Cardiac fibroblast (primary cell): ENCODE measurements at places on chromosomes 6 and 20.

- peak; percentile 50 for DNase-seq
These were observed 125.9 kb upstream of the ESR1 start for GRCh38 chr6:151681433-151682059.

- DNase-seq, result no peak
These were observed 28.3 kb downstream of the MEP1A start for GRCh38 chr6:46821458-46821881.

GRCh38 chr20:1442304-1442703, 24.3 kb downstream of the NSFL1C start:
- DNase-seq, result no peak

GRCh38 chr6:7282097-7282906, 30.7 kb downstream of the SSR1 start:
- no peak for DNase-seq

DNA sequence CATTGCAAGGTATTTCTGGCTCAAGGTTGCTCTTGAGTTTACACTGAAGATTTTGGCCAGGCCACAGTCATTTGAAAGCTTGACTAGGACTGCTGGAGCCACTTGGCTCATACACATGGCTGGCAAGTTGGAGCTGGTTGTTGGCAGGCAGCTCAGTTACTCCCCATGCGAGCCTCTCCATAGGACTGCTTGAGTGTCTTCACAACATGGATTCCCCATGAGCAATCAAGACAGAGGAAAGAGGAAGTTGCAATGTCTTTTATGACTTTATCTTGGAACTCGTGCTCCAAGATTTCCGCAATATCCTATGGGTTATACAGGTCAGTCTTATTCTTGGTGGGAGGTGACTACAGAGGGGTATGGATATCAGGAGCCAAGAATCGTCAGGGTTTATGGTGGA, 1.4 kb upstream of the MANBAL start:
- DNase-seq, result peak; percentile 35

GRCh38 chr20:45997187-45997586, 11.5 kb upstream of the MMP9 start:
- no peak for DNase-seq

DNA sequence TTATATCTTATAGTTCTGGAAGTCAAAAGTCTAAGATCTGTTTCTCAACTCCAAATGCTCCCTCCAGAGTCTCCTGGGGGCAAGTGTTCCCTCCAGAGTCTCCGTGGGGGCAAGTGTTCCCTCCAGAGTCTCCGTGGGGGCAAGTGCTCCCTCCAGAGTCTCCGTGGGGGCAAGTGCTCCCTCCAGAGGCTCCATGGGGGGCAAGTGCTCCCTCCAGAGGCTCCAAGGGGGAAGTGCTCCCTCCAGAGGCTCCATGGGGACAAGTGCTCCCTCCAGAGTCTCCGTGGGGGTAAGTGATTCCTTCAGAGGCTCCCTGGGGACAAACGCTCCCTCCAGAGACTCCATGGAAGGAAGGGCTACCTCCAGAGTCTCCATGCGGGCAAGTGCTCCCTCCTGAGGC, 34.0 kb upstream of the THBS2 start:
- no peak for DNase-seq

DNA sequence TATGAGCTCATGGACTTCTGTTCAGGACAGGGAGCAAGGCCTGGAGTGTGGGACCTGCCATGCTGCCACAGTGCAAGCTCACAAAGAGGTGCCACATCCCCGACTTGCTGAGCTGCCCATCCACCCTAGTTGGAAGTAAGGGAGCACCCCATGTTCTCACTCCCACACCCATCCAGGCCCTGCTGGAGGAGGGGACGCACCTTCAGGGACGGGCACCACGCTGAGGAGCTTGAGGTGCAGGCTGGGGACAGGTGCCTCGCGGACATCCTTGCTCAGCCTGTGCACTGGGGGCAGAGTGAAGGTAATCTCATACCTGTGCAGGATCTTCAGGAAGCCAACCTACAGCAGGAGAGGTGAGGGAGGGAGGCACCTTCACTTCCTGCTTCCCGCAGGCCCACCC, 12.3 kb downstream of the ADISSP start:
- DNase-seq, result no peak

DNA sequence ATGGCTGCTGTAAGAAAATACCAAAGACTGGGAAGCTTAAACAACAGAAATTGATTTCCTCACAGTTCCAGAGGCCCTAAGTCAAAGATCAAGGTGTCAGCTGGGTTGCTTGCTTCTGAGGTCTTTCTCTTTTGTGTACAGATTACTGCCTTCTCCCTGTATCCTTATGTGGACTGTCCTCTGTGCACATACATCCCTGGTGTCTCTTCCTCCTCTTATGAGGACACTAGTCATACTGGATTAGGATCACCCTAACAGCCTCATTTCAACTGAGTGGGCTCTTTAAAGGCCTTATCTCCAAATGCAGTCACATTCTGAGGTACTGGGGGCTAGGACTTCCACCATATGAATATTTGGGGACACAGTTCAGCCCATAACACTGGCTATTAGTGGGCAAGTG, 130.0 kb upstream of the DTNBP1 start:
- DNase-seq, result no peak

GRCh38 chr20:13788167-13788834, 3.5 kb downstream of the NDUFAF5 start:
- peak; percentile 73 for DNase-seq

- peak; percentile 74 for DNase-seq
These were observed 776.4 kb upstream of the NRSN1 start for GRCh38 chr6:23349521-23350147.

DNA sequence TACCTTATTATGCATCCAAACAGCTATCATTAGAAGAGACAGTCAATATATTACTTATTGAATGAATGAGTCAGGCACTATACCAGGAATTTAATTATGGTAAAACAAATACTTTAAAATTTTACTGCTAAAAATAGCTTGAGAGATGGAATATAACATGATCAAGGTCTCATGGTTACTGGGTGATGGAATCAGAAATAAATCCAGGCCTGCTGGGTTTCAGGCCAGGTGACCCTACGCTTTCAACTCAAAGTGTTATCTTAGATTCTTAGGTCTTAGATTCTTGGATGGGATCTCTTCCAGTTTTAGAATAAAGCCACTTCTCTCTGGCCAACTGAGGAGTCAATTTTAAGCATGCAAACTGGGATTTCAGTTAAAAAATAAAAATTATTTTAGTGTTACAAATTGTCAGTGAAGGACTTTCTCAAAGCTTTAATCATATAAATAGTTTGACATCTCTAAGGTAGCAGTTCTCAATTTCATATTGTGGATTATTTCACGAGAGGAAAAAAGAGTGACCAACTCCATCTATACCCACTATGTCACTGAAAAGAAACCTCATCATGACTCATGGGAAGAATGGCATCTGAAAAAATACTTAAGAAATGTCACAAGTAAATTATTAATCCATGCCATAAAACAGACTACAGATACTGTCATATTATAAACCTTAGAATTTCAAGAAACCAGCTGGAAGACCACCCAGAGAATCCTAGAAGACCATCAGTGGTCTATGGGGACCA, 283.4 kb upstream of the RUNX2 start:
- DNase-seq, result no peak

GRCh38 chr6:6001443-6001842, 5.3 kb downstream of the NRN1 start:
- DNase-seq, result no peak

DNA sequence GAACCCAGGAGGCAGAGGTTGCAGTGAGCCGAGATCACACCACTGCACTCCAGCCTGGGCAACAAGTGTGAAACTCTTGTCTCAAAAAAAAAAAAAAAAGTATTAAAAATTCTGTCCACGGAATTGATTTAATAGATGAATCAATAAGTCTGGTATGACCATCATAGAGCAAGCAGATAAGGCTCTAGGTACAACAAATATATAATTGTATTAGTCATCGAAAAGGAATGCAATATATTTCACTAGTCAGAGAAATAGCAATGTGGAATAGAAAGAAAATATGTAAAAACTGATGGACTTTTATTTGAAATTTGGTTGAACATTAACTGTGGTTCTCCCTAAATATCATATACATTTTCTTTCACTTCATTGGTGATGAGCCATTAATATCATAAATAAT, 476.8 kb upstream of the AGPAT4 start:
- no peak for DNase-seq

DNA sequence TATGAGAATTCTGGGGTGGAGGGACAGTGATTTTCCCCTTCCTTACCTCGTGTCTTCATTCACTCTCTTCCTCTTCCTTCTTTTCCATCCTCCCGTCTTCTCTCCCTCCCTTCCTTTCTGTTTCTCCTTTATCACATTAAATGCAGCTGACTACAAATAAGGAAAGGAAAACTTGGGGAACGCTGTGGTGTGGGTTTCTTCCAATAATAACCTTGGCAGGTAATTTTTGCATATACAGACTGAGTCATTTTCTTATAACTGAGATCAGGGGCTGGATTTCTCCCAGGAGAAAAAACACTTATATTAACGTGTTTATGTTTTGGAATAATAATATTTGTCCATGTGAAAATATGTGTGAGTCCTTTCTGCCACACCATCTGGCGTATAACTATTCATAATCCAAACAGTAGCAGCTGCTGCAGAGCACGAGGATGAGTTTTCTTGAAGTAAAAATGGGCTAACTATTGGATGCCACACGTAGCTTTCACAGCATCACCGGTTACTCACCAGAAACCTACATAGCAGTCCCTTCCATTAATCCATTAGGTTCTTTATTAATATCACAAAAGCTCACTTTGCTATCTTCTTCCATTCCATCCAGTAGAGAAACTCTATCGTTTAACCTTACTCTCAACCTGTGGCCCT, 139.2 kb upstream of the SASH1 start:
- DNase-seq, result peak; percentile 73

- DNase-seq, result no peak
These were observed 89.4 kb upstream of the SIRPA start for GRCh38 chr20:1805816-1806215.

- no peak for DNase-seq
These were observed 14.5 kb downstream of the TMX4 start for GRCh38 chr20:8005033-8005432.

- peak; percentile 15 for DNase-seq
These were observed 57.4 kb downstream of the ARHGAP40 start for GRCh38 chr20:38658879-38659596.

- DNase-seq, result no peak
These were observed 151.0 kb downstream of the CLIC5 start for GRCh38 chr6:45864651-45865050.

DNA sequence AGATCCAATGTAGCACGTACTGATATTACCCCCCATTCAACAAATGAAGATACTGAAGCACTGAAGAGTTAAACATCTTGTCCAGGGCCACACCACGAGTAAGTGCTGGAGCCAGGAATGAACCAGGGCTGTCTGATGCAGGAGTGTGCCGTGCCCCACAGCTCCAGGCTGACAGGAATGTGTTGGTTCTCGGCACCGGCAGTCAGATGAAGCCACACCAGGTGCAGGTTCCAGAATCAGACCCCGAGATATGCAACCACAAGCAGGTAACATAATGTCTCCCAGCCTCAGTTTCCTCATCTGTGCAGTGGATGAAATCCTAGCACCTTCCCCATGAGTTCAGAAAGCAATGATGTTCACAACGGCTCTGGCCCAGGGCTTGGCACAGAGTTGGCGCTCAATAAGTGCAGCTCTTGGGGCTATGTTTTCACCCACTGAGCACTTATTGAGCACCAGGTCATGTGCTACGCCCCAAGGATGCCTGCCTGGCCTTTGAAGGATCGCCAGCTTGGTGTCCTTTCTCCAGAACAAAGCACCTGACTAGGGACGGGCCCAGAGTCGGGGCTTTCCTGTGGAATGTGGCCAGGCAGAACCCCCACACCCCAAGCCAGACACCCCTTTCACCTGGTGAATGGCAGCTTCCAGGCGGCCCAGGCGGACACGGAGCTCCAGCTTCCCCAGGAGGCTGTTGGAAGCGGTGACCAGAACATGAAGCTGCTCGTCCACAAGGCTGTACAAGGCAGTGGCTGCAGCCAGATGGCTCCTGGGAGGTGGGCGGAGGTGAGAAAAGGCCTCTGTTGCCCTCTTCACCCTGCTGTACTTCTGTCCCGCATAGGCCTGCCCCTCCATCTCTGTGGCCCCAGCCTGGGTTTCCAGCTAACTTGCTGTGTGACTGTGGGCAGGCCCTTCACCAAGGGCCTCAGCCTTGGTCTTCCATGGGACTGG, 41.3 kb downstream of the KIAA1755 start:
- no peak for DNase-seq

DNA sequence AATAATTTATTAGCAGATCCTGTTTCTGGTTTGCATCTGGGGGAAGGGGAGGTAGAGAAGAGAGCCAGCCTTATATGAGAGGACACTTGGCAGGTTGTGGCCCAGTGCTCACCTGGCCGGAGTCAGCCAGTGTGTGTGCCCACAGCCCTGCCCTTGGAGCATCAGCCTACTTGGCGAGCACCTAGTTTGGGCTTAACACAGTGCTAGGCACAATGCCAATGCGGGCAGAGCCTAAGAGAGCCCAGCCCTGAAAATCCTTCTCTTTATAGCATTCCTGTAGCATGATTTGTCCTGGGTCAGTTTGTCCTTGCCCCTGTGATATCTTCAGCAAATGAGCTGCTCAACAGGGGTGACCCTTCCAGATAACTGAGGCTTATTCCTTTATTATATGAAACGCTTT, 73.0 kb downstream of the SLX4IP start:
- DNase-seq, result peak; percentile 41

DNA sequence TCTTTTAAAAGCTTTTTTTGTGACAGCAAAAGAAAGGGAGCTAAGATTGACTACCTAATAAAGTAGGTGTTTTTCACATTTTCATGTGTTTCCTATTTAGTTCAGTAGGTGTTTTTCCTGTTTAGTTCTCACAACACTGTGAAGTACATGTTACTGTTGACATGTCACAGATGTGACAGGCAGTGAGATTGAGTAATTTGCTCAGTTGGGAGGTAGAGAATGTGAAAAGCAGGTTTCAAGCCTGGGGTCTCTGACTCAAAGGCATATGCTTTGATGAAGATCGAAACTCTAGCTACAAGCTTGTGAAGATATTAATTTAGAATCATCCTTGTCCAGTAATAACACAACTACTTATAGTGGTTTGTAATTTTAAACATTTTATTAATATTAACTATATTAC, 43.1 kb downstream of the SLX4IP start:
- no peak for DNase-seq

DNA sequence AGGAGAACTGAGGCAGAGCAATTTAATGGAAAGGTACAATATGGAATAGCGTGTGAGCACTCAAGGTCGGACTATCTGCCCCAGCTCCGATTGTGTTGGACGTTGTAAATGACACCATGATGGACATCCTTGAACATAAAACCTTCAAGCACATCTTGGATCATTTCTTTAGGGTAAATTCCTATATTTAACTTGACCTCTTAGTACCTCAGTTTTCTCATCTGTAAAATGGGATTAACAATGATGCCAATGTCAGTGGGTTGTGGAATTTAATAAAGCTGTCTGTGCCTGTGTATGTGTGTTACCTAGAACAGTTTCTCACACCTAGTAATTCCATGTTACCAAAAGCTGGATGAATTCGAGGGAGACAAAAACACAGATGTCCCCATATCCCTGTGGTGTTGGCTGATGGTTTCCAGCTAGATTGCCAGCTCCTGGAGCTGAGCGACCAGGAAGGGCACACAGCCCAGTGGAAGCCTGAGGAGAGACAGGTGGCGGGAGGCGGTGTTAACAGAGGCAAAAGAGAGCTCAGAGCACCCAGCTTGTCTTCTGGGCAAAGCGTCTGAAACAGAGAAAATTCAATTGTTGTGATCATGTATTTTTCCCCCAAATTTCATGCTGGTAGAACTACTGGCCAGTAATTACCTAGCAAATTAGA, 32.6 kb downstream of the MDFI start:
- DNase-seq, result no peak

GRCh38 chr6:87514831-87515230, 42.1 kb downstream of the SLC35A1 start:
- DNase-seq, result peak; percentile 36

- DNase-seq, result no peak
These were observed 38.5 kb downstream of the PLCG1 start for GRCh38 chr20:41175727-41176330.
